A172 (cell line): ENCODE measurements at places on chromosomes 12 and 14. TPM values are rescaled to one million over a fixed set of nuclear protein-coding genes. Genes with fewer than 3 reads are reported as not detected.

The C12orf60 gene
- 0.05 and 1.0 TPM in 2 replicates for total RNA-seq

The TAS2R9 gene
- total RNA-seq = not detected in 2 replicates

The LRCOL1 gene
- 1.1 and 1.4 TPM in 2 replicates for total RNA-seq

The KRT79 gene
- 0.26 and 0.33 TPM in 2 replicates for total RNA-seq

The NTN4 gene
- 9.9 and 14.1 TPM in 2 replicates for total RNA-seq

The KCNMB4 gene
- total RNA-seq = 0.95 and 1.1 TPM in 2 replicates

The DYRK2 gene
- 17.3 and 22.4 TPM in 2 replicates for total RNA-seq

The SPX gene
- 0.07 TPM in 1 of 2 replicates, not detected in the other for total RNA-seq
